Mucosa of gallbladder (tissue), 1 donor: ENCODE measurements at places on chromosomes 11 and 22. TPM values are rescaled to one million over a fixed set of nuclear protein-coding genes. Genes with fewer than 3 reads are reported as not detected.
A peak's percentile ranks its signal among the peaks of the same experiment; 100 is the strongest.

The SLCO2B1 gene
- 112 TPM for total RNA-seq

DNA sequence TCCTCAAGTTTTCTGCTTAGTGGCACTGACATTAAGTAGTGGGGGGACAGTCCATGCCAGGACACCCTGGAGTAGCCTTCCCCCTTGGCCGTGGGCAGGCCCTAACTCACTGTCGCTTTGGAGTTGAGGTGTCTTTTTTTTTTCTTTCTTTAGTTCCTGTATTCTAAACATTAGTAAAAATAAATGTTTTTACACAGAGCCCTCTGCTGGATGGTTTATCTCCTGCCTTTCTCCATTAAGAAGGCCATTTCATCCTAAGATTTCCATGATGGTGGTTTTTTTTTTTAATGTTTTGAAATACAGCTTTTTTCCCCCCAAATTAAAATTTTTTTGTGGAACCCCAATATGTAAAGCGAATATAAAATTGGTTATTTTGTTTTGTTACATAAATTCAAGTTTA, 1.8 kb upstream of the TIGD3 start:
- DNase-seq = no peak

GRCh38 chr11:121575250-121575962, 122.6 kb upstream of the SORL1-AS1 start:
- DNase-seq = peak; percentile 65

- DNase-seq = no peak
Observed at GRCh38 chr22:29810216-29810615, 27.9 kb downstream of the ASCC2 start.
